ENCODE measurements at places on chromosomes 12 and 14.

DNA sequence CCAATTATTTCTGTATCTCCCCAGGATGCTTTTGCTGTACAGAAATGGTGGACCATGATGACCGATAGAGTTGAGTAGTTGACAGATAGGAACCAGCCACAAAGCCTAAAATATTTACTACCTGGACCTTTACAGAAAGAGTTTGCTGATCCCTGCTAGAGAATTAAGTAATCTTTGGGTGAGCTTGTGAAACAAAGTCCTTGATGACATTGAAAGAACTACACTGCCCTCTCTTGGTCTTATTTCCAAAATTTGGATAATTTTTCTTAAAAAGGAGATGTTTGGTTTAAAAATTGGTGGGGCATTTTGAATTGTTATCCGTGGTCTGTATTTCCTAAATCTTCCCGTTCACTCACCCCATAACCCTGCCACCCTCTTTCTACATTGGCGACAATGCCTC lies 13.7 kb upstream of the TCTN1 start:
- no peak for DNase-seq
- H3K27me3 ChIP-seq = no peaks in the 10 kb centered on the region
- no peaks in the 10 kb centered on the region for H3K36me3 ChIP-seq
- H3K4me3 ChIP-seq = no peak overlapping the region
- no peaks in the 10 kb centered on the region for H3K4me1 ChIP-seq
- H3K27ac ChIP-seq = no peak overlapping the region

GRCh38 chr12:54159140-54159539 lies 29.6 kb downstream of the SMUG1 start:
- no peak overlapping the region for H3K4me3 ChIP-seq
- DNase-seq = no peak
- H3K36me3 ChIP-seq = no peaks in the 10 kb centered on the region
- no peaks in the 10 kb centered on the region for H3K27me3 ChIP-seq
- no peaks in the 10 kb centered on the region for H3K4me1 ChIP-seq

- no peak overlapping the region for H3K4me3 ChIP-seq
- peaks cover 47% of the 10 kb centered on the region for H3K36me3 ChIP-seq
- no peak for DNase-seq
- no peaks in the 10 kb centered on the region for H3K4me1 ChIP-seq
Observed at GRCh38 chr14:35750202-35750904, 58.7 kb downstream of the RALGAPA1 start.

GRCh38 chr12:2970744-2971143 lies 11.5 kb downstream of the TEAD4 start:
- H3K27ac ChIP-seq = no peak overlapping the region
- no peak for DNase-seq
- no peaks in the 10 kb centered on the region for H3K4me1 ChIP-seq
- no peak overlapping the region for H3K4me3 ChIP-seq
- no peaks in the 10 kb centered on the region for H3K36me3 ChIP-seq

DNA sequence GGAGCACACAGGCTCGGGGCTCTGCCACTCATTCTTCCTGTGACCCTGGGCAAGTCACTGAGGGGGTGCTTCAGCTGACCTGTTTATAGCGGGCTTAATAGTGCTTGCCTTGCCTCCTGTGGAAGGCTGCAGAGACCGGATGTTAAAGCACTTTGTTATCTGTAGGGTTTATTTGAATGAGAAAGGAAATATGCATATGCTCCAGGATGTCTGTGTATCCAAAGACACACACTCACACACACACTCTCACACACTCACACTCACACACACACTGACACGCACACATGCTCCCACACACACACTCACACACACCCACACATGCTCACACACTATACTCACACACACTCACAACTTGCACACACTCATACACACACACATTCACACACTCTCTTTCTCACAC lies 56.1 kb upstream of the DDX11 start:
- H3K36me3 ChIP-seq = no peaks in the 10 kb centered on the region
- no peak overlapping the region for H3K27ac ChIP-seq
- H3K4me3 ChIP-seq = no peak overlapping the region
- no peaks in the 10 kb centered on the region for H3K4me1 ChIP-seq
- DNase-seq = no peak
- H3K27me3 ChIP-seq = no peaks in the 10 kb centered on the region

GRCh38 chr12:11014234-11014633 lies 8.2 kb downstream of the TAS2R19 start:
- DNase-seq = no peak
- H3K4me1 ChIP-seq = no peaks in the 10 kb centered on the region
- H3K27me3 ChIP-seq = no peaks in the 10 kb centered on the region

- peak within 1 kb of the TSS; percentile 45 for H3K4me3 ChIP-seq
- peak within 1 kb of the TSS; percentile 64 for H3K27ac ChIP-seq
- H3K4me1 ChIP-seq = peaks cover 40% of the 10 kb centered on the region
- no peaks in the 10 kb centered on the region for H3K36me3 ChIP-seq
- no peaks in the 10 kb centered on the region for H3K27me3 ChIP-seq
- peak; percentile 94 for DNase-seq
Observed at GRCh38 chr12:112906712-112907414, at the start of gene OAS1. Gene OAS1, plus strand, starts transcription at chr12:112906962. Its CDS starts 78 bp downstream, at chr12:112907040.

- no peak overlapping the region for H3K27ac ChIP-seq
- no peak overlapping the region for H3K4me3 ChIP-seq
- no peaks in the 10 kb centered on the region for H3K4me1 ChIP-seq
- H3K27me3 ChIP-seq = no peaks in the 10 kb centered on the region
Observed at GRCh38 chr14:34857689-34858449, 17.3 kb downstream of the BAZ1A start.

DNA sequence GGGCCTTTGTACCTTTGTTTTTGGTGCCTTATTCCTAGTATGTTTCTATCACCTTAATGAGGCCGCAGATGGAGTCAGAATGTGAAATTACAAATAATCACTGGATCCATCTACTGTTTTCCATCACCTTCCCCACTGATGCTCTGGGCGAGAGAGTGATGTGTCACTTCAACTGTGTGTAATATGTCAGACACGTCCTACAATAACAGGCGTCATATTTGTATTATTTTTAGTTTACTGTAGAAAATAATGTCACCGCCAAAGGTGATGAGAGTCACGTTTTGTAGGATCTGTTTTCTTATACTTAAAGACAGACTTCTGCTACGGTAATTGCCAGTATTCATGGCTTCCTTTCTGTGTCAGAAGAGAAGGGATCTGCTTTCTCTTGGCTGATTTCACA lies 22.4 kb upstream of the P2RX4 start:
- peaks cover 6% of the 10 kb centered on the region for H3K4me1 ChIP-seq
- no peak overlapping the region for H3K27ac ChIP-seq
- H3K4me3 ChIP-seq = no peak overlapping the region
- DNase-seq = no peak
- H3K36me3 ChIP-seq = peaks cover 5% of the 10 kb centered on the region
- no peaks in the 10 kb centered on the region for H3K27me3 ChIP-seq

GRCh38 chr14:35405304-35405996 lies 901 bp upstream of the NFKBIA start:
- H3K4me3 ChIP-seq = peak overlapping the region; percentile 92
- H3K27me3 ChIP-seq = no peaks in the 10 kb centered on the region
- H3K27ac ChIP-seq = peak overlapping the region; percentile 100
- peaks cover 31% of the 10 kb centered on the region for H3K36me3 ChIP-seq
- H3K4me1 ChIP-seq = peaks cover 52% of the 10 kb centered on the region

GRCh38 chr12:55705782-55706402 lies 1.8 kb downstream of the ITGA7 start:
- H3K36me3 ChIP-seq = no peaks in the 10 kb centered on the region
- no peaks in the 10 kb centered on the region for H3K27me3 ChIP-seq
- DNase-seq = no peak
- H3K4me3 ChIP-seq = peak overlapping the region; percentile 1

DNA sequence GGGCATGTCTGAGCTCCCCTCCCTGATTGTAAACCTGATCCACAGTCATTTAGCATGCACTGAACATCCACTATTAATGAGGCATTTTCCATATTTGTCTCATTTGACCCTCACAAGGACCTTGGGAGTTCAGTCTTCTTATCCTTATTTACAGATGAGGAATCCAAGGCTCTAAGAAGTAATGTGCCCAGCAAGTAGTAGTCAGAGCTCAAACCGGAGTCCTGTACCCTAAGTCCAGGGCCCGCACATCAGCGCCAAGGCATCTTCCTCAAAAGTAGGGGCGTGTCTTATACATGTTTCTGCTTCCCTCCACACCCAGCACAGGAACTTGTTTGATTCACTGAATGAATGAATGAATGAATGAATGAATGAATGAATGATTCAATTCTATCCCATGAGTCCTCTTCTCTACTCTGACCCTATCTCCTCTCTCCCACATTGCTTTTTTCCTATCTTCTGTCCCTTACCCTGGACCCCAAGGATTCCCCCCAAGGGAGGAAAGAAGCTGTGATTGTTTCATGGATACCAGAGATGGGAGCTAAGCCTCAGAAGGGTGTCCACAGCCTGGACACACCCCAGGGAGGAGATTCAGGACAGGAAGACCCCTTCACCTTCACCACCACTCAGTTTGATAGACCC lies 21.8 kb upstream of the KRT8 start:
- no peaks in the 10 kb centered on the region for H3K36me3 ChIP-seq
- H3K4me1 ChIP-seq = peaks cover 5% of the 10 kb centered on the region
- no peak overlapping the region for H3K4me3 ChIP-seq
- no peak overlapping the region for H3K27ac ChIP-seq

DNA sequence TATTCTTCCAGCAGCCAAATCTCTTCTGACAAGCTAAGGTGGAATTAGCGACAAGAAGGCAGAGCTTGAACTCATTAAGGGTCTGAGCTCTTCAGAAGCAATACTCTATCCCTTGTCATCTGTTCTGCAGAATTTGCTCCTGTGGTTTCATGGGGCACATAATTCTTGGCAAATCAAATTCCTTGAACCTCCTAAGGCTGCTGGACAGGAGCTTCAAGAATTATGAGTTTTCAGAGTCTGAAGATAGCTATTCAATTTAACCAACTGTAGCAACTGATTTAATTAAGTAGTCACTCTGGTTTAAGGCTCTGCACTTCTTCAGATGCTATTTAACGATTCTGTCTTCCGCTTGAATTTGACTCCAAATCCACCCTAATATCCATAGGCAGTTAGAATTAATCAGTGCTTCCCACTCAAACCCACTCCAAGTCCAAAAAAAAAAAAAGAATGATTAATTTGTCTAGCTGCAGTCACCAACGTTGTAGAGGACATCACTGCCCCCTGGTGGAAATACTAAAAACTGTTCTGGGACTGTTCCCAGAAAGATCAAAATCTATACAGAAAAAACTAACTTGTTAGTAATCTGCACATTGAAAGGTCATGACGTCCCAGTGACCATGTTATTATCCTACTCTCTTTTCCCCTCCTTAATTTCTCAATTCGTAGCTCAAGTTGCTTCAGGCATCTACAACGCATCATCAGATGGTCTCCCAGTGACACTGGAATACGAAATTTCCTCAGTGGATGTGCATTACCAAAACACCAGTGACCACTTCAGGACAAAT lies 169.9 kb downstream of the KIF21A start:
- H3K4me3 ChIP-seq = no peak overlapping the region
- no peaks in the 10 kb centered on the region for H3K36me3 ChIP-seq
- no peaks in the 10 kb centered on the region for H3K27me3 ChIP-seq
- DNase-seq = no peak
- no peaks in the 10 kb centered on the region for H3K4me1 ChIP-seq

GRCh38 chr14:104657563-104658324 lies 31.7 kb upstream of the INF2 start:
- H3K27me3 ChIP-seq = no peaks in the 10 kb centered on the region
- no peaks in the 10 kb centered on the region for H3K4me1 ChIP-seq
- no peak overlapping the region for H3K4me3 ChIP-seq
- no peak for DNase-seq
- H3K27ac ChIP-seq = no peak overlapping the region

DNA sequence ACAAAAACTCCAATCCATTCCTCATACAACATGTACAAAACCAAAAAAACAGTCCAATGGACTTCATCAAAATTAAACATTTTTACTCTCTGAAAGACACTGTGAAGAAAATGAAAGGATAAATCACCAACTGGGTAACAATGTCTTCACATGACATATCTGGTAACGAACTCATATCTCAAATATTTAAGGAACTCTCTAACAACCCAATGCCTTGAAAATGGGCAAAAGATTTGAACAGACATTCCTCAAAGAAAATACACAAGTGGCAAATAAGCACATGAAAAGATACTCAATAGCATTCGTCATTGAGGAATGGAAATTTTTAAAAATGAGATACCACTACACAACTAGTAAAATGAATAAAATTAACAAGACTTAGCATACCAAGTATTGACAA lies 198.7 kb upstream of the RASSF8 start:
- no peak overlapping the region for H3K27ac ChIP-seq
- no peak overlapping the region for H3K4me3 ChIP-seq
- no peak for DNase-seq
- H3K4me1 ChIP-seq = no peaks in the 10 kb centered on the region

- DNase-seq = no peak
- H3K4me1 ChIP-seq = no peaks in the 10 kb centered on the region
- no peaks in the 10 kb centered on the region for H3K27me3 ChIP-seq
- H3K36me3 ChIP-seq = no peaks in the 10 kb centered on the region
- H3K4me3 ChIP-seq = no peak overlapping the region
Observed at GRCh38 chr12:108884116-108885012, 4.5 kb downstream of the DAO start.

DNA sequence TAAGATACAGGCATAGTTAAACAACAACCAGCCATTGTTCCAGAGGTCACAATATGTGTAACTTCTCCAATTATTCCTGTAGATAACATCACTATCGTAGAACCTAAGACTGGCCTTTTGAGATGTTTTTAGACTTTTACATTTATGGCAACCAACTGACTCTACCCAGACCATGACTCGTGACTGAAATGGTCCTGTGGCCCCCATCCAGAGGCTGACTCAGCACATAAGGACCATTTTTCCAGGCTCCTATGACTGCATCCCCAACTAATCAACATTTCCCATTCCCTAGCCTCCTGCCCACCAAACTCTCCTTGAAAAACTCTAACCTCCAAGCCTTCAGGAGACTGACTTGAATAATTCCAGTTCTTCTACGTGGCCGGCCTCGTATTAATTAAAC lies 52.6 kb upstream of the NID2 start:
- H3K36me3 ChIP-seq = no peaks in the 10 kb centered on the region
- no peaks in the 10 kb centered on the region for H3K27me3 ChIP-seq
- no peak for DNase-seq
- peaks cover 5% of the 10 kb centered on the region for H3K4me1 ChIP-seq
- H3K27ac ChIP-seq = no peak overlapping the region
- H3K4me3 ChIP-seq = no peak overlapping the region

DNA sequence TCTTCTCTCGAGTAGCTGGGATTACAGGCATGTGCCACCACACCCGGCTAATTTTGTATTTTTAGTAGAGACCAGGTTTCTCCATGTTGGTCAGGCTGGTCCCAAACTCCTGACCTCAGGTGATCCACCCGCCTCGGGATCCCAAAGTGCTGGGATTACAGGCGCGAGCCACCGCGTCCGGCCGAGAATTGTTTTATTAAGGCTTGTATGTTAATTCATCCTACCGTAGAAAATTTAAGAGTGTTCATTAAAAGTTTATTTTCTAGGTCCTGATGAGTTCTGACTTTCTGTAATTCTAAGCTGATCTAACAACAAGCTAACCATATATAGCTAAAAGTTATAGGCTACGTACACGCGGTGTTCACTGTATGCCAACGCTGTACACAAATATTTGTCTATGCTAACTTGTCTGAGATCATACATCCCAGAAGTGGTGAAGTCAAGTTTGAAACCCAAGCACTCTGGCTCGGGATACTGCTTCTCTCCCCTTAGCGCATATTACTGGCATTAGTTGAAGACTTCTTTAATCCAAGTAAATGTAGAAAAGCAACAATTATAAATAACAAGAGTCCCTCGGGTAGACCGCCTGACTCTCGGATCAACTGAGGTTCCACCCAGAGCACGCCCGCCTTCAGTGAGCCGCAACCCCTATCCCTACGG lies 570 bp upstream of the MRPS35 start:
- DNase-seq = no peak
- H3K27ac ChIP-seq = peak overlapping the region; percentile 76
- peak overlapping the region; percentile 94 for H3K4me3 ChIP-seq
- H3K4me1 ChIP-seq = peaks cover 20% of the 10 kb centered on the region

- H3K4me1 ChIP-seq = peaks cover 23% of the 10 kb centered on the region
- peak; percentile 94 for DNase-seq
- H3K36me3 ChIP-seq = no peaks in the 10 kb centered on the region
Observed at GRCh38 chr12:3750616-3751015, 2.3 kb downstream of the CRACR2A start.

All from vagina (tissue), 2 donors.